ENCODE measurements at places on chromosomes 2 and 18.
A peak's percentile ranks its signal among the peaks of the same experiment; 100 is the strongest.

DNA sequence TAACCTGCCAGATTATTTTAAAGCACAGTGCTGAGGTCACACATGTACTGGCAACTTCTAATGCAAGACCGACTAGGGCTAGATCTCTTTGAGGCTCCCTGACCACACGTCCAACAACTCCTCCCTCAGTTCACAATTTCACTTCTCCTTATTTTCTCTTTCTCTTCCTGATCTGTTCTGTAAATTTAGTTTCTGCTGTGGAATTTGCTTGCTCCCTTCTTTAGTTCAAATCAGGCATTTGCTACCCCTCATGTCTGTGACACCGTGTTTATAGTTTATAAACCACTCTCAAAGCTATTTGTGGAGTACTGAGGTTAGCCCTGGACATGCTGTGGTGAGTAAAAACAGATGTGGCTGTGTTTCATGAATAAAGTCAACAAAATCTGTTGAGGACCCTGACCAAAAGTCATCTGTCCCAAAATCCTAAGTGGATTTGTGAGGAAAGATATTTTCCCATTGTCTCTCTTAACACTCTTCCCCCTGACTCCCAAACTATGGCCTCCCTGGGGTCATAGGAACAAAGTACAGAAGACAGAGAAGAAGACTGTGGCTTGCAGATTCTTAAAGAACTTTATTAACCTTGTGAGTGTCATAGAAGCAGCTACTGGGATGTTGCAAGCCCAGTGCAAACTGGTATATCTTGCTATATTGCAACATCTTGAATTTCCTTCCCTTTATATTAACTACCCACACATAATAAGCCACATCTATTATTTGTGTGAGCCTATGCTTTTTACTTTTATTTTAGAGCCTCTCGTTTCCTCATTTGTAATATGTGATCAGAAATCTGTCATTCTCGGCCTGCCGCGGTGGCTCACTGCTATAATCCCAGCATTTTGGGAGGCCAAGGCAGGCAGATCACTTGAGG lies 3.5 kb upstream of the NAGK start:
- no peak for DNase-seq

- DNase-seq: no peak
These were observed 97.9 kb upstream of the SOX11 start for GRCh38 chr2:5594249-5594695.

DNA sequence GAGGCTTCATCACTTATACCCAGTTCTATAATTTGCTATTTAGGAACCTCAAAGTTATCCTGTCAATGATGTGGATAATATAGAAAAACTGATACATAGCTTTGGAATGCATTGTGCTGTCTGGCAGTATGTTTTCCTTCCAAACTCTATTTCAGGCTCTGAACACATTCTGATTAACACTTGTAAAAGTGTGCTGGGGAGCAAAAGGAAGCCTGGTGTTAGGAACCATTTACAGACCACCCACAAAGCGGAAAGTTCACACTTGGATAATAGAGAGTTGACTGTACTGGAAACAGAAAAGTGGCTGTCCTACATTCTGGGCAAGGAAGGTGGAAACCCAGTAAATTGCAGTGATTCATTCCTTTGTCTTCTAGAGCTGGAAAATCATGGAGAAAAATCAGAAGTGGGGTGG lies 114.5 kb upstream of the ZFP36L2 start:
- DNase-seq: no peak

DNA sequence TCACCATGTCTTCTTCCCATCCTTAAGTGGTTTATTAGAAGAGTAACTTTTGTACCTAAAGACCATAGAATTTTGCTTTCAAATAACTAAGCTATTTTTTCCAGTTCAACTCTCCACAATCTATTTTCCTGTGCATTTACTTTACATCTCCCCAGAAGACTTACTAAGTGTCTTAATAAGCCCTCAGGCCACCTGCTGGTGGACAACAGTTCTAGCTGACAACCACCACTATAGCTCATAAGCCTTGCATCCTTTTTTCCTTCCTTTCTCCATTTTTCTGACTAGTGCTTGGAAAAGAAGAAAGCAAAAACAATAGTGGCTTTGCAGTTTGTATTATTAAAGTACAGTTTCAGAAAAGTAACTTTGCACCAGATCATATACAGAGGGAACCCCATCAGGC lies 149.5 kb upstream of the TMEM200C start:
- no peak for DNase-seq

DNA sequence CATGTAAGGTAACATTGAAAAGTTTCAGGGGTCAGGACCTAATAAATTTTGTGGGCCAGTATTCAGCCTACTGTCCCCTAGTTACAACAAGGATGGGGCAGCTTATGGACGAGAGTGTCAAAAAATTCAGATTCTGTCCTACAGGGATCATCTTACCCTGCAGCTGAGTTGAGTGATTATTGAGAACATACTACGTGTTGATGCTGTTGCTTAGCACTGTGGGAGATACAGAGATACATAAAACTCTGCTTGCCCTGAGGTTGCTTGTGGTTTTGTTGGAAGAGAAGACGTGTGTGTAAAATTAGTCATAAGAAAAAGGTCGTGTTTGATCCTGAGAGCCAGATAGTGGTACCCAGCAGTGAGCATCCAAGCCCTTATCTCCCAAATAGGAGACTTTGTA lies 253.2 kb downstream of the NEDD4L start:
- DNase-seq: no peak

- peak; percentile 14 for DNase-seq
These were observed 36.1 kb upstream of the GPD2 start for GRCh38 chr2:156399950-156400705.

GRCh38 chr18:73150199-73150598 lies 282.4 kb upstream of the NETO1 start:
- no peak for DNase-seq

- no peak for DNase-seq
These were observed 304.9 kb downstream of the DSEL start for GRCh38 chr18:67211646-67212045.

Data from activated T-helper 1 cell treated with anti-CD3 and anti-CD28 coated beads, Interleukin-2, amount 50 U/mL, for 16 hours (primary cell).